ENCODE measurements at places on chromosomes 7 and 10.

- DNase-seq, result no peak
Observed at GRCh38 chr7:20019757-20020432, 197.3 kb downstream of the MACC1 start.

GRCh38 chr7:85322252-85322651 lies 135.4 kb upstream of the SEMA3D start:
- no peak for DNase-seq

DNA sequence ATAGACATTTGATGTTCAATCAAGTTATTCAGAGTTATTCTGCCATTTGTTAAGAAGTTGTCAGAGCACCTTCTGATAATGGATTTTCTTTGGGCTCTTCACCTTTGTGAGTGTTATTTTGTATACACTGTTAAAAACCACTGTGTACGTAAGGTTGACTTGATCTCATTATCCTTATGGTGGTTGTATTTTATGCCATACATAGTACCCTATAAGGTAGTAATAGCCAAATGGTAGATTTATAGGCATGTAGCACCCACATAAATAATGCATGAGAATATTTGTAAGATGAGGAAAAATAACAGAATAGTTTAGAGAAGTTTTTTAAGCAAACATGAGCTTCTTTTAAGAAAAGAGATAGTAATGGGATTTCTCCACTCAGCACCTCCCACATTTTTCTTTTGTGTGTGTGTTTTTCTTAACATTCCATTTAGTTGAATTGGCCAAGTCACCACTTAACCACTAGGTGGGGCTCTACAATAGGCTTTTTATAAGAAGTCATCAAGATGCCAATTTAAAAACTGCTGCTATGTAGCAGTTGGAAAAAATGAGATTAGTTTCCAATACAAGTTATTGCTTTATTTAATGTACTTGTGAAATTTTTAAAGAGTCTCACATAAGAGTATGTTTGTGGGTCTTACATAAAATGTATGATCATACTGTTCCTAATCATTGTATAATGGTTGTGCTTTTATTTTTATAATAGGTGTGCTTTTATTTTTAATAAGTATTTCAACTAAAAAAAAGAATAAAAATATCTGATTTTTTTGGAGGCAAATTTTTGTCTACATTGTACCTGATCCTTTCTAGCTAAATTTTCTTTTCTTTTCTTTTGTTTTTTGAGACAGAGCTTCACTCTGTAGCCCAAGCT lies 41.1 kb upstream of the STMP1 start:
- peak; percentile 59 for DNase-seq

GRCh38 chr10:77289790-77290189 lies 347.8 kb downstream of the KCNMA1 start:
- no peak for DNase-seq

- DNase-seq, result no peak
Observed at GRCh38 chr7:151692721-151693120, 173.0 kb upstream of the RHEB start.

DNA sequence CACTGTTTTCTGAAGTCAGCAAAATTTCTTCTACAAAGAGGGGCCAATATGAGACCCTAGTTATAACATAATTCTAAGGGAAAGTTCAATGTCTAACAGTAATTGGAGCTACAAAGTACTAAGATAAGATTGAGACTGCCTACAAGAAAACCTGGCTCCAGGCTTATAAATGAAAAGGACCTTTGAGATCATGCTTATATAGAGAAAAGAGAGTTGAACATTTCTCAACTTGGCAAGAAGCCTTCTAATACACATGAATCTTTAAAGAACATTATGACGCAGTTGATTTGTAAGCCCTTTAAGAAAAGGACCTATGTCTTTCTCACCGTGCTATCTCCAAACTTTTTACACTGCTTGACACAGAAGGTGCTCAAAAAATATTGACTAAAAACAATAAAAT lies 87.9 kb downstream of the TPK1 start:
- DNase-seq, result no peak

DNA sequence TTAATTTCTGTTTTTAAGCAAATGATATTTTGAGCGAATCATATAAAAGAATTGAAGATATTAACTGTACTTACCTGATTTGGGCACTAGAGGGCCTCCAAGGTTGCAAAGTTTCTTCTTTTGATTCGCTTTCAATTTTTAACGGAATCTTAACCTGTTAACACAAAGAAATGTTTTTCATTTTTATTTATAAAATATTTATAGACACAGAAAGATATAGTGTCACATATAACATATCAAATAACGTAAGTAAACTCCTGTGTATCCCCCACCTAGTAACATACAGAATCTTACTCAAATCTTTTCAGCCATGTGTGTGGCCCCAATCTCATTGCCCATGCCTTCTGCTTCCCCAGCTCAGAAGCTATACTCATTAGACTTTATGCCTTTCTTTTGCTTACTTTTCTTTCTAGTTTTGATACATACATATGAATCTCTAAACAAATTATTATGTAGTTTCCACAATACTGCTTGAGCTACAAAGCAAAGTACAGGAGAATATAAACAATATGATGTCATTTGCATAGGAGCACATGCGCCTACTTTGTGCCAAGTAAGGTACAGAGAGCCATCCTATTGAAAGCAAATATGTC lies 49.5 kb upstream of the ZPBP start:
- no peak for DNase-seq

- no peak for DNase-seq
Observed at GRCh38 chr7:147415991-147416390, 1174.6 kb upstream of the C7orf33 start.

DNA sequence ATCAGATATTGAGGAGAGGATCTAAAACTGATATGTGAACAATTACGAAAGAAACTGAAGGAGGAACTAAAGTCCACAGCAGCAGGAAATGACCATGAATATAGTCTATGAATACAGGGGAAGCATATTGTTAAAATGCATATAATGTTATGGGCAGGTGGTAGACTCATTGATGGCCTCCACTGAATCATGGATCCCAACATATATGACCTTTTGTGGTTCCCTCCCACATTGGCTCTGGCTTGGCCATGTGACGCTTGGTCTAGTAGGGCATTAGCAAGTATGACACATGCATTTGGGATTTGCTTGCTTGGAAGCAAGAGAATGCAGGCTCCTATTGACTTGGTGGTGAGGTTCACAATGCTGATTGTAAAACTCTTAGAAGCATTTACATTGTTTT lies 55.2 kb upstream of the RAB18 start:
- no peak for DNase-seq

DNA sequence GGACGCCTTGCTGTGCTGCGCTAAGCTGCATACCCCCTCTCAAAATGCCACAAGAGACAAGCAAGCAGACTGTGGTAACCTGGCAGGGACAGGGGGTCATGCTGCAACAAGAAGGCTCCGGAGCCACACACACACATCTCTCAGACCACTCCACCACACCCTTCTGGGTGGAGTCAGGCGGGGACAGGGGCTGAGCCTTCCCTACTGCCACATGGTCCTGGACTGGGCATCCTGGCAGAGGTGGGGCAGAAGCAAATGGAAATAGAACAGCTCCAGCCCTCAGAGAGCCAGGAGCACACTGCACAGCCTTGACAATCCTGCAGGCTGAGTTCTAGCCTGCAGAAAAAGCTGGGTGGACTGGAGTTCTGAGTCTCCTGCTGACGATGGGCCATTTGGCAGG lies 28.4 kb upstream of the NPFFR1 start:
- no peak for DNase-seq

DNA sequence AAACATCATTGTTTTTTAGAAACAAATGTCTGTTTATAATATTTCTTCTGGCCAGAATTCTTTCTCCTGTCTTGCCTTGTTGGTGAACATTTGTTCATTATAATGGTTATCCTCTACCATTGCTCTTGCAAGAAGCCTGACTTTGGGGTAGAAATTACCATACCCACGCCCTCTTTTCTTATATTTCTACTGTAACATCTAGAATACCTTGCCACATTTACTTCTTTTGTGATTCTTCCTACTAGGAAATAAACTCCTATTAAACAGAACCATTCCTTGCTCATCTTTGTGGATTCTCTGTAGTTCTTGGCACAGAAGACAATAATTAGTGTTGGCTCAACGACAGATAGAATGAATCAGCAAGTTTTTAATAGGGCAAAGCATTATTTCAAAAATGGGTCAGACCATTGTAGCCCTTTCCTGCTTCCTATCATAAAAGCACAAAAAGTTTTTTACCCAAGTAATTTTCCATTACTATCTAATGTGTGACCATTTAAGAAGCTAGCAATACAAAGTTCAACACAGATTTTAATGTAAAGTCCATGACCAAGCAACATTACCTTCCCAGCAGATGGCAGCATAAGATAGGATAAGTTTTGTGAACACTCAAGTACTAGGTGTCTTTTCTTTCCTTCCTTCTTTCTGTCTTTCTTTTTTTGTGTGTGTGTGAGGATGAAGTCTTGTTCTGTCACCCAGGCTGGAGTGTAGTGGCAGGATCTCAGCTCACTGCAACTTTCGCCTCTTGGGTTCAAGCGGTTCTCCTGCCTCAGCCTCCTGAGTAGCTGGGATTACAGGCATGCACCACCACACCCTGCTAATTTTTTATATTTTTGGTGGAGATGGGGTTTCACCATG lies 270.4 kb downstream of the HGF start:
- peak; percentile 33 for DNase-seq

- DNase-seq, result no peak
Observed at GRCh38 chr7:128017862-128018845, 13.1 kb downstream of the LRRC4 start.

DNA sequence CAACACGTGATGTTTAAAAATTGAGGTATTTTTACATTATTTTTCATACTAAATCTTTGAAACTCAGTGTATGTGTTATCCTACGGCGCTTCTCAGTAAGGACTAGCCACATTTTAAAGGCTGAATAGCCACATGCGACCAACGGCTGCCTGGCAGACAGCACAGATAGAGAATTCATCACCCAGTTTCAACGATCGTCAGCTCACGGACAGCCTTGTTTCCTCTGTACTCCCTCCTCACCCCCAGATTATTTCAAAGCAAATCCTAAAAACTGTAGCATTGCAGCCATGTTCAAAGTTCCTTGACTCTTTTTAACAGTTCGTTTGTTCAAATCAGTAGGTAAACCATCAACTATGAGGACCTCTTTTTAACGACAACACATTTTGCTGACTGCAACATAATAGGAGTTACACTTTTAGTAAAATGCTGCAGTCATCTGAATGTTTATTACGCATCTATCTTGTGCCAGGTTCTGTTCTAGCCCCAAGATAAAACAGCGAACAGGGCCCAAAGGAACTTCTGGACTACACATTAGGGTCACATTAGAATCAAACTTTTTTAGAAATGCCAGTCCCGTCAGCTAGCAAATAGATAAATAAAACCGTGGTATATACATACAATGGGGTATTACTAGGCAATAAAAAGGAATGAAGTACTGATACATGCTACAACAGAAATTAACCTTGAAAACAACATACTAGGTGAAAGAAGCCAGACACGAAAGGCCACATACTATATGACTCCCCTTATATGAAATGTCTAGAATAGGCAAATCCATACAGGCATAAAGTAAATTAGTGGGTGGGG lies 5.7 kb downstream of the OSBPL3 start:
- DNase-seq, result no peak

GRCh38 chr10:6008497-6009142 lies 31.3 kb upstream of the IL15RA start:
- no peak for DNase-seq

DNA sequence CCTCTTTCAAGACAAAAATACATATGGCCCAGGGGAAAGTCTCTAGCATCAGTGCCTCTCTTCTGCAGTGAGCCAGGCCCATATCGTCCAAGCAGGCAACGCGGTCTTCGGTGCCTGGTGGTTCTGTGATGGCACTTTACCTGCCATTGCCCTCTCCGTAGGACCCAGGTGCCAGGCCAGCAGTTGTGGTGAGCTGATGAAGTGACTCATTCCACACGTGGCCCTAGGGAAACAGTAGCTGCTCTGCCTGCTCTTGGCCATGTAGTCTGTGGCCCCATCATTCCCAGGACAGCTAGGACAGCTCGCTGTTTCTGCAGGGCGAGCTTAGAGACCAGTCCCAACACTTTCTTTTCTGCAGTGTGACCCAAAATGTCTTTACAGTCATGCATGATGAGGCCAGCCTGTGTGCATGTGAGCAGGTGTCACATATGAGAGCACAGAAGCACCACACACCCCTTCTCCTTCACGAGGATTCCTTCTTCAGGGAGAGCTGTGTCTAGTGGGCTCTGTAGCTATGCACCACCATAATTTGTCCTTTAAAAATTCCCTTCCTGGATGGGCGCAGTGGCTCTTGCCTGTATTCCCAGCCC lies 39.0 kb downstream of the SVIL start:
- DNase-seq, result no peak

GRCh38 chr10:5658871-5659618 lies 7.3 kb downstream of the ASB13 start:
- DNase-seq, result no peak

- peak; percentile 15 for DNase-seq
Observed at GRCh38 chr7:134315679-134316538, 821 bp downstream of the SLC35B4 start.

DNA sequence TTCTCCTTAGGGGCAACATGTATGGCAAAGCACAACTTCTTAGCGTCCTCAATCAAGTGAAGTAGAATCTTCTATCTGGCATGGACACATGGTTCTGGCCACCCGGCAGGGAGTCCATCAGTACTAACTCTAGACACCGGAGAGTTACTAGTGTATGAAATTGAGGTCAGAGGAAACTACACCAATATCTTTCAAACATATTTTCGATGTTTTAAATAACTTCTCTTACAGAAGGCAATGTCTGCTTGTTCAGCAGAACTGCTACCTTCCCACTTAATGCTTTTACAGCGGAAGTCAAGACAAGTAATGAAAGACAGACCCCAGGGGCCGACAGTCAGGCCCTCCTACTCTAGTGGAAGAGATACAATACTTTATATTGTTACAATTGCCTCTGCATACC lies 89.9 kb downstream of the RNF216 start:
- DNase-seq, result no peak

- no peak for DNase-seq
Observed at GRCh38 chr10:79995979-79996634, 47.2 kb upstream of the SFTPD start.

- no peak for DNase-seq
Observed at GRCh38 chr10:122249303-122249850, 21.7 kb upstream of the BTBD16 start.

GRCh38 chr7:16502303-16502702 lies 24.3 kb upstream of the LRRC72 start:
- no peak for DNase-seq

Measured in NCI-H524 (cell line).